Tibial nerve (tissue), 4 donors: ENCODE measurements at places on chromosomes 6 and 20. TPM values are rescaled to one million over a fixed set of nuclear protein-coding genes. Genes with fewer than 3 reads are reported as not detected.

TRERF1 gene
- 4.2 TPM for total RNA-seq

CST5 gene
- not detected for total RNA-seq

SNAP91 gene
- 0.42 TPM for total RNA-seq

RBL1 gene
- 11.7 TPM for total RNA-seq
